ENCODE measurements at places on chromosomes 3 and 15.

- no peak for DNase-seq
Measured at GRCh38 chr3:133227813-133228212, 172.0 kb upstream of the BFSP2 start.

DNA sequence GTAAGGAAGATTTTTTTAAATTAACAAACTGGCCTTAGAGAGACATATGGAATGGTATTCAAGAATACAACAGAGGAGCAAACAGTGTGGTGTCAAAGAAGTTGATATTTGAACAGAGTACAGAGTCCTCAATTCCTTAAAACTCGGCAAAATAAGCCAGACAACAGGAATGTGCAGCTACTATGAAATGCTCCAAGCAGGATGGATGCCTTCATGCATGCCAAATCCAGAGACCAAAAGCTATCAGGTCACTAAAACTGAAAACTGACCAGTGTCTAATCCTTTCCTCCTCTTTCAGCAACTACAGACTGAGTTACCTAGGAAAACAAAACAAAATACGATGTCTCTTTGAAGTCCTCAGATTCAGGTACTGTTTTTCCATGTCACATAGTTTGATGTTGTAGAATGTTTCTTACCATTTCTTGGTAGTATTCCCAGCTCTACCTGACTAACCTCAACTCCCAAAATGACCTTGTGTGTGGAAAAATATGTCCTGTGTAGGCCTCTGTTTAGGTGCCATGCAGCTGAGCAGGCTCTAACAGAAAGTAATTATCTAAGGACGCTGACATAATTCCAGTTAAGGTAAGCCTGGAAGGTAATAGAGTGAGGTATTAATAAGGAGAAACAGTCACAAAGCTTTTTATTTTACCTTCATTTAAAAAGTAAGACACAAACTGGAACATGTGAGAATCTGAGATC, 46.9 kb downstream of the TBL1XR1 start:
- no peak for DNase-seq

GRCh38 chr3:45010811-45011333, 15.2 kb upstream of the CLEC3B start:
- DNase-seq, result no peak

DNA sequence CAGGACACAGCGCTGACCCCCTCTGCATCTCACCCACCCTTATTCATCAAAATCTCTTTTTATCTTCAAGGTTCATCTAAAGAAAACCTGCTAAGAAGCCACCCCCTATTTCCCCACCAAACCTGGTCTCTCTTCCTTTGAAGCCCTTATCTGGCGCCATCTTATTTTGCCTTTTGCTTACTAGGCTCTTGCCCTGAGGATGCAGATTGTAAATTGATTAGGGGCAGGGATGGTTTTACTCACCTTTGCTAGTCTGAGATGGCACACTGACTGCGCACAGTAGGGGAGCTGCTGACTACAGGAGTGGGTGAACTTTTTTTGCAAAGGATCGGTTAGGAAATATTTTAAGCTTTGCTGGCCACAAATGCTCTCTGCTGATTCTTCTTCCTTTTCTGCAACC, 78.9 kb upstream of the BHLHE40 start:
- DNase-seq, result peak; percentile 71

- DNase-seq, result no peak
Measured at GRCh38 chr15:80426316-80426715, 22.1 kb downstream of the ARNT2 start.
